Hindlimb muscle (tissue), 1 donor: ENCODE measurements at places on chromosomes 7 and 10. TPM values are rescaled to one million over a fixed set of nuclear protein-coding genes. Genes with fewer than 3 reads are reported as not detected.

LRRC17 gene
- 26.4 TPM for polyA plus RNA-seq

CUEDC2 gene
- polyA plus RNA-seq: 55.8 TPM

DPP6 gene
- 2.0 TPM for polyA plus RNA-seq

RHOBTB1 gene
- polyA plus RNA-seq: 21.3 TPM

WDR86 gene
- polyA plus RNA-seq: 9.8 TPM

TRIM50 gene
- 0.57 TPM for polyA plus RNA-seq

SAMD9L gene
- polyA plus RNA-seq: 4.8 TPM

CPA1 gene
- polyA plus RNA-seq: 6.4 TPM

FAM20C gene
- 41.7 TPM for polyA plus RNA-seq

PNPLA8 gene
- 22.3 TPM for polyA plus RNA-seq

FAM241B gene
- 0.27 TPM for polyA plus RNA-seq

LAMB4 gene
- 0.70 TPM for polyA plus RNA-seq

SLC35B4 gene
- 8.7 TPM for polyA plus RNA-seq

MAGI2 gene
- polyA plus RNA-seq: 4.2 TPM

MSS51 gene
- 47.4 TPM for polyA plus RNA-seq

UPP1 gene
- polyA plus RNA-seq: 2.1 TPM

DNA sequence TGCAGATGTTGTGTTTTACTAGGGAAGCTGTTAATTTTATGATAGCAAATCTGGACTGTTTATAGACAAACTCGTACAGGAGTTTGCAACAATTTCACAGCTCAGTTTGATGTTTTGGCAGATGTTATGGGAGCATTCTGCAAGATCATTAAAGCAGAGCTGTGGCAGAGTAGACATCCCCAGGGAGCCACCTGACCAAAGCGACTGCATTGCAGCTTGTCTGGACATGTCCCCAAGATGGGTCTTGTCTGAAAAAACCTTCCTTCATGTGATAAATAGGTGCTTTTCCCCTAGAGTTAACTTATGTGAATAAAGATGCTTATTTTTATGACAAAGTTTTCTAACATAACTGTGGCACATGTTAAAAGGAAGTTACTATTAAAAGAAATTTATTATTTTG lies 91.2 kb upstream of the GPR141 start:
- DNase-seq: no peak

- DNase-seq: peak; percentile 6
Measured at GRCh38 chr7:113915956-113916355, 2.9 kb downstream of the PPP1R3A start.

GRCh38 chr7:127973832-127974231 lies 57.4 kb downstream of the LRRC4 start:
- DNase-seq: no peak

DNA sequence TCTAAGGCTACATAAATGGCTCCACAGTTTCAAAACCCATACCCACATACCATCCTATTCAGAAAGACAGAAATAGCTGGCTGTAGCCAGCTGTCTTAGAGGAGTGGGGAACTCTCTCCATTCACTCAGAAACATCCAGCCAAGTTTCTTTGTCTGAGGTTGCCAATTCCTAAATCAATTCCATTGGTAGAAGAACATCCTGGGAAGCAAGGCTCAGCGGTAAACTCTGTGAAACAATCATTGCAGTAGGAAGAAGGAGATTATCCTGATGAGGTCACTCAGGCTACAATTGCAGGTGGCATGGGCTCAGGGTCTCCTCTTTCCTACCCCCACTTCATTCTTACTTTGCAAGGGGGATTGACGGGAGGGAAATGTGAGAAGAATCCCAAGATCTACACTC lies 154.0 kb downstream of the ETV1 start:
- no peak for DNase-seq

- DNase-seq: no peak
Measured at GRCh38 chr10:6973899-6974298, 393.8 kb upstream of the PRKCQ start.

- DNase-seq: no peak
Measured at GRCh38 chr10:58574058-58574457, 61.4 kb downstream of the BICC1 start.

GRCh38 chr7:116510795-116511194 lies 11.3 kb downstream of the CAV2 start:
- no peak for DNase-seq

DNA sequence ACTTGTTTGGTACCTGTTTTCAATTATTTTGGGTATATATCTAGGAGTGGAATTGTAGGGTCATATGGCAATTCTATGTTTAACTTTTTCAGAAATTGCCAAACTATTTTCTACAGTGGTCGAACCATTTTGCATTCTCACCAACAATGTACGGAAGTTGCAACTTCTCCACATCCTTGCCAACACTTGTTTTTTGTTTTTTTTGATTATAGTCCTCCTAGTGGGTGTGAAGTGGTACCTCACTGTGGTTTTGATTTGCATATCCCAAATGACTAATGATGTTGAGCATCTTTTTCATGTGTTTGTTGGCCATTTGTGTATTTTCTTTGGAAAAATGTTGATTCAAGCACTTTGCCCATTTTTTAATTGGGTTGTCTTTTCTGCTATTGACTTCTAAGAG lies 122.1 kb downstream of the RPS24 start:
- DNase-seq: no peak

- DNase-seq: no peak
Measured at GRCh38 chr10:22017283-22018020, 13.9 kb upstream of the DNAJC1 start.

- no peak for DNase-seq
Measured at GRCh38 chr10:72503241-72503640, 122.6 kb downstream of the MICU1 start.

DNA sequence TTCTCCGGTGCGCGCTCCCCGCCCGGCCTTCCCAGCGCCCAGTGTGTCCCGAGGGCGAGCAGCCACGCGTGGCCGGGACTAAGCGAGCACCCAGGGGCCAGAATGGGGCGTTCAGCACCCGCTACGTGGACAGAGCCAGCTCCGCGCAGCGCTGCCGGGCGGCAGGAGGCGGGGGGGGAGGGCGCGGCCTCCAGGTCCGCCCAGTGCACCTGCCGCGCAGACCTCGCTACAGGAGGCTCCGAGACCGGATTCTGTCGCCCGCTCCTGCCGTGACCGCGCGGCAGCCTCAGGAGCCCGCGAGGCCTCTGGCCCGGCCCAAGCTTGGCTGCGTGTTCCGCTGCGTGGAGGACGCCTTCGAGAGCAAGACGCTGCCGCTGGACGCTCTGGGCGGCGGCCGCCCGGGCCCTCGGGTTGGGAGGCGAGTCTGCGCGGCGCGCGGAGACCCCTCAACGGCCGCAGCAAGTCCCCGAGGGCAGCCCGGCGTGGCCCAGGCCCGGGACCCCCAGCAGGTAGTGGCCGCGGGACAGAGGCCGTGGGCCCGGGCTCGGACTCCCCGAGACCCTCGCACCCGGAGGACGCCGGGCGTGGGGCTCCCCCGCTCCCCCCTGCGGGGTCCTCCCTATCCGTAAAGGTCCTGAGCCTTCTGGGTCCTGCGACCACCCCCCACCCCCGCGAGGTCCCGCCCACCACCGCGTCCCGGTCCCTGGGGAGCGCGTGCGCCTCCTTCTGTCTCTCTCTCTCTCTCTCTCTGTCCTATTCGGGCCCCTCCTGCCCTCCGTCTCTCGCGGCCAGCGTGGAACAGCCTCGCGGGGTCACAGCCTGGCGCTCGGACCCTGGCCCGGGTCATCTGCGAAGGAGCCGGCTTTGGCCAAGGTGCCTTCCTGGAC lies 904 bp upstream of the DPYSL4 start:
- peak; percentile 48 for DNase-seq

DNA sequence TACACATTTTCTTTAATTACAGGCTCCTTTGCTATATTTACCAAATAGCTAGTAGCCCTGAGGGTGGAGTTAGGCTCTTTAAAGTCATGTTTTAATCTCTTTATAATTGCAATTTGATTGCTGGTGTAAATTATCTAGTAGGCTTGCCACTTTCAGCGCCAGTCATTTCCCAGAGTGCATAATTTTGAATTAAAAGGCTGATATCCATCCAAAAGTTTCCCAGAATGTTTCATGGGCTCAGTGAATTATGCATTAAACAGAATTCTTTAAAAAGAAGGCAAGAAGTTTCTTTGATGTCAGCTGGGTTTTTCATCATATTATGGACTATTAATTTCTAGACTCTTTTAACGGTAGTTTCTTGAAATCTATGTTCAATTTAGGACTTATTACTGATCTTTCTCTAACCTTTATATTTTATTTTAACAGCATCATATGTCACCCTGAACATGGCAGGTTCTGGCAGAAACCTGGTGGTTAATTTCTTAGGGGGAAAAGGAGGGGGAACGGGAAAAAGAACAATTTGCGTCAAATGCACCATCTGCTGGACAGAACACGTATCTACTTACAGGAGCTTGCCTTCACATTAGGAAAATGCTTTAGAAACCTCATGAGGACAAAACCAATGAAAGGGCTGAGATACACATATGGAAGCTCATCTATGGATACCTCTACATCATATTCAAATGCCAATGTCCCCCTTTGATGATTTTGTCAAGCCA lies 171.1 kb downstream of the GRM3 start:
- peak; percentile 4 for DNase-seq

GRCh38 chr7:130831817-130832481 lies 97.9 kb upstream of the KLF14 start:
- DNase-seq: peak; percentile 68

DNA sequence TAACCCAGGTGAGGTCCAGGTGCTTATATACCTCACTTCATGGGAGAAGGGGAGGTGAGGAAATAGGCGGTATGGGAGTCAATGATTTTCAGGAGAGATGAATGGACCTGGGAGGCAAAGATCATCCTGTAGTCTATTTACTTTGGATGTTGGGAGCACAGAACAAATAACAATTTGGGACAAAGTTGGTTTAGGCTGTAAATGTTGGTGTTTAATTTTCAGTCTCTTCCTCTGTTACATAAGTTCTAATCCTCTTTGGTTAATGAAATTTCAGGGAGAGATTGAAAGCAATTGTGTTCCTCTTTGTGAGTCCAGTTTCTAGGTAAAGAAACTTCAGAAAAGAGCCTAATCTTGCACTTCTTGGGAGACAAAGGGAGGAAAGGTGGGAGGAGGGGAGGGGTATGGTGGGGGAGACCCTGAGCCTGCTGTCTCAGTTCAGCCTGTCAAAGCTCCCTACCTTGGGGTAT lies 46.9 kb downstream of the AKR1C4 start:
- no peak for DNase-seq

DNA sequence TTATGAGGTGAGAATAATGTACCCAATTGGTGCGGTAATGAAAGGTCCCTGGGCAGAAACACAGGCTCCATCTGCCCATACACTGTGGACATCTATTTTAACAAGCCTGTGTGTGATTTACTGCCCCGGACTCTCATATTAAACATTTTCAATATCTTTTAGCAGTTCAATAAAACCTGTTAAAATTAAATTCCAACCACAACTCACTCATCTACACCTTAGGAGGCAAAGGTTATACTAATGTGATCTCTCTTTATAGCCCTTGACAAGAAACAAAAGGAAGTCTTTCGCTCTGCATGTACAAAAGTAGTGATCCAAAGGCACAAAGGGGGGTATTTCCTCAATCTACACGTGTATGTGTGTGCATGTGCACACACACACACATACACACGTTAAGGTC lies 186.0 kb downstream of the PARD3 start:
- no peak for DNase-seq

DNA sequence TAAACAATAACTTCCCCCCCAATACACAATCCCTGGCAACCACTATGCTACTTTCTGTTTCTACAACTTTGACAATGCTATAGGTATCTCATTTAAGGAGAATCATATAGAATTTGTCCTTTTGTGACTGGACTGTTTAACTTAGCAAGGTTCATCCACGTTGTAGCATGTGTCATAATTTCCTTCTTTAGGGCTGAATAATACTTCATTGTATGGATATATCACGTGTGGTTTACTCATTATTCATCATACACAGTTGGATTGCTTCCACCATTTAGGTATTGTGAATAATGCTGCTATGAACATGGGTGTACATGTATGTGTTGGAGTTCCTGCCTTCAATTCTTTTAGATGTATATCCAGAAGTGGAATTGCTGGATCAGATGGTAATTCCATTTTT lies 111.0 kb downstream of the LMBR1 start:
- no peak for DNase-seq

DNA sequence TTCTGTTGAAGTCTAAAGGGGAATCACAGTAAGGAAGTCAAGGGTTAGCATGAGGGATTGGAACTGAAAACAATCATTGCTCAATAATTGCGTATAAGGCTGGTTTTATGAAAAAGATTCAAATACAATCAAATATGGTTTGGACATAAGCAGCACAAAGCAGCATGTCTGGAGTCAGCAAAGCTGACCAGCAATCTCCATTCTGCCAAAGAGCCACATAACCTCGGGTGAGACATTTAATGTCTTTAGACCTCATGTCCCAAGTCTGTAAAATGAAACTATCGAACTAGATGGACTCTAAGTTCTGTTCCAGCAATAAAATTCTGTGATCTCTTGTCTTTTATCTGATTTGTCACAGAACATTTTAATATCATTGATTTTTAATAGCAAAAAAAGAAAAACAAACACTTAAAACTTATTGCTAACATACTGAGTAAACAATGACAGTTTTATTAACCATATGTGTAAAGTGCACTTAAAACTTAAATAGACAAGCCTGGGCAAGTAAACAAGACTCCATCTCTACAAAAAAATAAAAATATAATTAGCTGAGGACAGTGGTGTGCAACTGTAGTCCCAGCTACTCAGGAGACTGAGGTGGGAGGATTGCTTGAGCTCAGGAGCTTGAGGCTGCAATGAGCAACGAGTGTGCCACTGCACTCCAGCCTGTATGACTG lies 217.0 kb downstream of the MAGI2 start:
- DNase-seq: no peak

DNA sequence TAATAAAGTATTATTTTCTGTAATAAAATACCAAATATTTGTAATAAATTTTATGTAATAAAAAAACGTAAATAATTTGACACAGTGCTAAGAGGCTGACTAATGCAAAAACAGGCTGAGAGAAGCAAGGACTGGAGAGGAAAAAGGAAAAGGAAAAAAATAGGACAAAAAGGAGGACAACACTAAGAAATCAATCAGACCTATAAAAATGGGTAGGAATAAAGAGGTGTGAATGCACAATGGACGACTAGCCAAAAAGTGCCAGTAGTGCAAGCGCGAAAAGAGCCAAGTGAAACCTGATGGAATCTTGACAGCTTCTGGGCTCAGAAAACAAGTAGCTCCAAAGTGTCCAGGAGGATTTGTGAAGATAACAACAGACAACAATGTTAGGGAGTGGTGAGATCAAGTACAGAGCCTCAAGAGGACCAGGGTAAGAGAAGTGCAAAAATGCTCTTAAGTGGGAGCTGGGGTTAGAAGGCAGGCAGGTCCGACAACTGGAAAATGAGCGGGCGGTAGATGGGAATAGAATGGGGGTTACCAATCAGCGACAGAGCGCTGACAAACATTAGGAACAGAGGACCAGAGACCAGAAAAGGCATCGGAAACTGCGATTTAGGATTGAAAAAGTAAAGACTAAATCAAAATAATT lies 1.2 kb downstream of the BRAF start:
- DNase-seq: no peak
